ENCODE measurements at places on chromosomes 3 and 15. TPM values are rescaled to one million over a fixed set of nuclear protein-coding genes. Genes with fewer than 3 reads are reported as not detected.

Gene HRG
- 0.16 TPM for total RNA-seq

Gene AMT
- total RNA-seq: 14.9 TPM

Gene LDHAL6B
- not detected for total RNA-seq

Gene PP2D1
- total RNA-seq: not detected

Gene SOX14
- total RNA-seq: not detected

Gene SLC35G2
- total RNA-seq: 4.6 TPM

Gene CYP8B1
- not detected for total RNA-seq

Gene SUSD5
- 0.82 TPM for total RNA-seq

Gene TMC3
- total RNA-seq: not detected

Gene PRR20G
- total RNA-seq: not detected

Gene IRAK2
- 1.7 TPM for total RNA-seq

DNA sequence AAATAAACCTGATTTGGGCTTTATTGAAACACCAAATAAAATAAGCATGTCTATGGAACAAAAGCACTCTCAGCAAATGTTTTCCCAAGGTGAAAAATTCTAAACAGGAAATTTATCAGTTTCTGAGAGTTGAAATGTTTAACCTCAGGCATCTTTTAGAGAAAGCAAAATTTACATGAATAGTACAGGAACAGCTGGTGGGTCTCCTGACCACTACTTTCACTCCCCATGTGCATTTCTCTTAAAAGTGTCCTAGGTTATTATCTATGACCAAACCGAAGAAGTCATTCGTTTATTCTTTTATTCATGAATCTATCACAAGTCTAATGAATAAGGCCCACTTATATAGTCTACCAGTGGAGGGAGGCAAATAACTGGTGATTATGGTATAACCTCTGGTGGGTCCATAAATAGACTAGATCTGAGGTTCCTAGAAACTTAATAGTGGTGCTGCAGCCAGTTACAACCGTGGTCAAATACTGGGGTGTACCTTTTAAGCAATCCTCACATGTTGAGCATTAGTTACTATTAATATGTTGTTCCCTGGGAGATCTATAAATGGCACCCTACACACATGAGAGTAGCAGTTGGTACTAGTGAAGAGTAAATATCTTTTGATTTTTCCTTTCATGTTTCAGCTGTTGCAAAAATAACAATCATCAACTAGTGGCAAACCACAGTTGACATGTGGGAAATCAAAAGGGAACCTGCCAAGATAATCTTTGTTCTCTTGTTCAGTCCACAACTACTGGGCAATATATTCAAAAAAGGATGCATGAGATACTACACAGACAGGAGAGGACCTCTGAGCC, 169.3 kb upstream of the STAC start:
- no peak for DNase-seq

GRCh38 chr3:176741664-176742047, 455.6 kb downstream of the TBL1XR1 start:
- no peak for DNase-seq

GRCh38 chr3:146557745-146558144, 13.3 kb upstream of the PLSCR1 start:
- DNase-seq: no peak

DNA sequence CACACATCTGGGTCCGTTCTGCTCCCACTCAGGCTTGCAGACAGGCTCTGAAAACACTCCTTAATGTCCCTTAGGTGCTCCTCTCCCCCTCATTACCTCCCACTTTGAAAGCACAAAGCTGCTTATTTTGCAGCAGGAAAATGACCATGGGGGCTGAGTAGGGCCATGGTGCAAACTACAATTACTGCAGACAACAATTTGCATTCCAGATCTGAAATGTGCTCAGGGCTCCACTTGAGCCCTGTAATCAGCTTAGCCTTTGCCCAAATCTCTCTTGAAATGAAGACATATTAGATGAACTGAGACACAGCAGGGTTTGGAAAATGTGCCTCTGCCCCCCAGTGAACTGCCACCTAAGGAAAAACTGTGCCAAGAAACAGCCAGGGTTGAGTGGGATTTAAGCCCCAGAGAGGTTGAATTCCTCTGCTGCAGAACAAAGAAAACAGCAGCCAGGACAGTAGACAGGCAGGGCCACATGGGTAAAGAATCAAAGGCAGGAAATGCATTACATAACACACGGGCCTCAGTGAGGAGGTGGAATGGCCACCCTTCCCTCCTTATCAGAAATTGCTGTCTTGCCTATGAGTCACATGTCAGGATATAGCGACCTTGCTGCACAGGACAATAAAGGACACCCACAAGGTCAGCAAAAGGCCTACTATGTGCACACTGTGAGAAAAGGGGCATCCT, 126.8 kb upstream of the ARHGEF3 start:
- no peak for DNase-seq

GRCh38 chr3:11825301-11825700, 21.4 kb downstream of the TAMM41 start:
- DNase-seq: no peak

GRCh38 chr3:194982472-194982871, 288.5 kb downstream of the XXYLT1 start:
- DNase-seq: no peak

DNA sequence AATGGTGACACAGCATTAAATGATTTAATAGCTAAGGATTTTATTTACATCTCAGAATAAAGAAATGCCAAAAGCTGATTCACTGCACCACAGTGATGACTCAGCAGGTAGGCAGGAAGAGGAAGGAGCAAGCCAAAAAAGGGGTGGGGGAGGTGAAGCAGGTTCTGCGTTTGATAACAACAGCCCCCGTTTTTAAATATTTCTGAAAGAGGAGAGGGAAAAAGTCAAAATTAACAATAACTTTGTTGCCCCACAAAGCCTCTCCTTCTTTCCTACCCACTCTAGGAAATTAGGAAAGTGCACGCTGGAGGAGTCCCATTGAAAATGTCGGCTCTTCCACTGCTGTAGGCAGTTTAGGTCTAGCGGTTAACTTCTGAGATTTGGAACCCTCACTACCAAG, 9.9 kb upstream of the CCDC54 start:
- DNase-seq: no peak

DNA sequence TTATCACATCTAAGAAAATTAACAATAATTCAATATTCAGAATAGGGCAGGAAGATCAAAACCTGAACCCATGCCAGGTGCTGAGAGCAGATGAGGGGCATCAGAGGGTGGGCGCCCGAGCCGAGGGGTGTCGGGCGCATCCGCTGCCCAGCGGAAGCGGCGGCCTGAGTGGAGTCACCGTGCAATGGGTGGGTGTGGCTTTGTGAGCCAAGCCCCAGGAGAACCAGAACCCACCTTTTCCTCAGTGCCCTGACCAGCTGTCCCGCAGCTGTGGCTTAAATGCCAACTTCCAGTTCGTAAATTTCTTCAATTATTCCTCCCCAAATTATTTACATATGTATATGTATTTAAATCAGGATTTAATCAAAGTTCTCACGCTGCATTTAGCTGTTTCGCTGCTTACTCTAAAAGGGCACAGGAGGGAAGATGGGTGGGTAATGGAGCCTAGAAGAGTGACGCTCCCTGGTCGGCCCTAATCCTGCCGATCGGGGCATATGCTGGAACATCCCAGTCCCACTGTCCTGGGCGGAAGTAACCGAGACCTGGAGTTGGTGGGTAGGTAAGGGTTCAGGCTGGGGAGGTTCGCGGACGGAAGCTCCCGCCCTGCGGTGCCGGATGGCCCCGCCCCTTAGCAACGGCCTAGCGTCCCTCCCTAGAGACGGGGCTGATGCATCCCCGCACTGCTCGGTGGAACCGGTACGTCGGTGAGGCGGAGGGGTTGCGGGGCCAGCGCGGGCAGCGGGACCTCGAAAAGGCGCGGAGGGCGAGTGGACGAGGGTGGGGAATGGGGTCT, 1.3 kb downstream of the DNAH1 start:
- DNase-seq: peak; percentile 73

DNA sequence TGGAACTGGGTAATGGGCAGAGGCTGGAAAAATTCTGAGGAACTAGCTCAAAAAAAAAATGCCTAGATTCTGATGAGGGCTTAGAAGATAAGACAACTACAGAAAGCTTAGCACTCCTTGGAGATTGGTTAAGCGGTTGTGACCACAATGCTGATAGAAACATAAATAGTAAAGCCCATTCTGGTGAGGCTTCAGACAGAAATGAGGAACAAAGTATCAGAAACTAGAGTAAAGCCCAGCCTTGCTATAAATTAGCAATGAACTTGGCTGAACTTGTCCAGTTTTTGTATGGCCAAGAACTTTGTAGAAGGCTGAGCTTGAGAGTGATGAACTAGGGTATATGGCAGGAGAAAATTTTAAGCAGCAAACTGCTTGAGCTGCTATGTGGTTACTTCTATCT, 25.4 kb downstream of the GOLGB1 start:
- DNase-seq: no peak

GRCh38 chr3:154195620-154196356, 74.6 kb downstream of the ARHGEF26 start:
- DNase-seq: no peak

GRCh38 chr3:134677196-134677986, 26.6 kb upstream of the KY start:
- DNase-seq: no peak

DNA sequence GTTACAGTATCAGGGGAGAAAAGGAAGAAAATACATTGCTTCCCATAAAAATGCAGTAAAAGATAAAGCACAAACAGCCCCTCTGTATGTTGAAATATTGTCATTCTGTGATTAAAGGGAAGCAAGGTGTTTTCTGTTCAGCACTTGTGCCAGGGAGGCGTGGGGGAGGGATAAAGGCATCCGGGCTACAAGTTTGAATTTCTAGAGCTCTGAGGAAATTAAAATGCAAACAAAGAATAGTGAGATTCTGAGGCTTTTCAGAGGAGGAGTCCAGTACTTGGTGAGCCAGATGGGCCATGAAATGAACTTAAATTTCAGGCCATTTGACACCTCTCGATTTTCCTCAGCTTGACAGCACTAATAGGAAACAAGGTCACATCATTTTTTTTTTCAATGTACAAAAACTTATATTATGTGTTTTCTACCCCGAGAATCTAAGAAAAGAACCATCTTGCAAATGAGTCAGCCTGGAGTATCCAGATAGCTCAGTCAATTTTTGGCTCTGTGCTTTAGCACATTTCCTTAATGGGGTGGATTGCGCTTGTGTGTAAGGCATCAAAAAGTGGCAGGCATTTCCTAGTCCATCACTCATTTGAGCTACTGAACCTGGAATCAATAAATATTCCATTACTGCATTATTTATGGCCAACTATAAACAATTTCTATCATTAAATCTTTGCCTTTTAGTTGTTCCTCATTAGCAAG, 640.8 kb upstream of the TBL1XR1 start:
- no peak for DNase-seq

GRCh38 chr15:69980341-69981059, 117.2 kb downstream of the TLE3 start:
- DNase-seq: no peak

- no peak for DNase-seq
These were observed 74.8 kb downstream of the DNASE1L3 start for GRCh38 chr3:58135712-58136543.
